CD4-positive, alpha-beta memory T cell (primary cell): ENCODE measurements at places on chromosomes 5 and 9. TPM values are rescaled to one million over a fixed set of nuclear protein-coding genes. Genes with fewer than 3 reads are reported as not detected.

The CLTB gene
- polyA plus RNA-seq = 64.3 TPM

The PLEKHG4B gene
- not detected for polyA plus RNA-seq

The TMC1 gene
- polyA plus RNA-seq = not detected

The F2RL1 gene
- 9.2 TPM for polyA plus RNA-seq

The PTPRD gene
- not detected for polyA plus RNA-seq

The SOHLH1 gene
- polyA plus RNA-seq = not detected

The AKNA gene
- polyA plus RNA-seq = 1.9 TPM

The IGFBPL1 gene
- not detected for polyA plus RNA-seq

The MARCOL gene
- not detected for polyA plus RNA-seq

The IFNA13 gene
- polyA plus RNA-seq = not detected

The ANKRD31 gene
- not detected for polyA plus RNA-seq

The GARIN3 gene
- not detected for polyA plus RNA-seq

The KIF24 gene
- polyA plus RNA-seq = not detected

The GPR21 gene
- polyA plus RNA-seq = not detected

The ALDOB gene
- polyA plus RNA-seq = not detected

The WHRN gene
- 0.24 TPM for polyA plus RNA-seq

The PCDHB11 gene
- not detected for polyA plus RNA-seq

The PCDHA12 gene
- polyA plus RNA-seq = not detected

DNA sequence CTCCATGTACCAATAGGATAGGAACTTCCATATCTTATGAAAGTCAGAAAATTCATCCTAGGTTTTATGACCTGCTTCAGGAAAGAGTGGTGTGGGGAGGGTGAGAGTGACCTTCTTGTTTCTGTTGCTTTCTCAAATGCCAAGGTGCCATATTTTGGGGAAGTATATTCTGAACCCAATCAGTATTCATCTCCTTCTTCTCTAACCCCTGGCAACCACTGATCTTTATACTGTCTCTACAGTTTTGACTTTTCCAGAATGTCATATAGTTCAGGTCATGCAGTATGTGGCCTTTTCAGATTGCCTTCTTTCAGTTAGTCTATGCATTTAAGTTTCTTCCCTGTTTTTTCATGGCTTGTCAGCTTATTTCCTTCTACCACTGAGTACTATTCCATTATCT, 321.4 kb upstream of the SEMA6A start:
- no peak for DNase-seq

- no peak for DNase-seq
Observed at GRCh38 chr9:122070728-122071515, 22.2 kb downstream of the TTLL11 start.

GRCh38 chr5:94968507-94969095, 316.3 kb downstream of the MCTP1 start:
- peak; percentile 24 for DNase-seq

DNA sequence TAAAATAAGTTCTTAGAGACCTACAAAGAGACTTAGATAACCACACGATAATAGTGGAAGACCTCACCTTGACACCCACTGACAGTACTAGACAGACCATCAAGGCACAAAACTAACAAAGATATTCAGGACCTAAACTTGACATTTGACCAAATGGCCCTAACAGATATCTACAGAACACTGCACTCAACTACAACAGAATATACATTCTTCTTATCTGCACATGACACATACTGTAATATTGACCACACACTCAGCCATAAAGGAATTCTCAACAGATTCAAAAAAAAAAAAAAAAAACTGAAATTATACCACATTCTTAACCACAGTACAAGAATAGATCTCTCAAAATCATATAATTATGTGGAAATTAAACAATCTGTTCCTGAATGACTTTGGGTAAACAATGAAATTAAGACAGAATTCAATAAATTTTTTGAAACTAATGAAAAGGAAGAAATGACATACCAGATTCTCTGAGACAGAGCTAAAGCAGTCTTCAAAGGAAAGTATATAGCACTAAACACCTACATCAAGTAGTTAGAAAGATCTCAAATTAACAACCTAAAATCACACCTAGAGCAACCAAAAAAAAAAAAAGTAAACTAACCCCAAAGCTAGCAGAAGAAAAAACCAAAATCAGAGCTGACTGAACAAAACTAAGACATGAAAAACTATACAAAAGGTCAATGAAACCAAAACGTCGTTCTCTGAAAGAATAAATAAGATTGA, 362.3 kb upstream of the POU5F2 start:
- DNase-seq = no peak

- DNase-seq = no peak
Observed at GRCh38 chr5:9523090-9523823, 22.6 kb downstream of the SEMA5A start.

- no peak for DNase-seq
Observed at GRCh38 chr5:118397236-118397635, 591.1 kb downstream of the DTWD2 start.

DNA sequence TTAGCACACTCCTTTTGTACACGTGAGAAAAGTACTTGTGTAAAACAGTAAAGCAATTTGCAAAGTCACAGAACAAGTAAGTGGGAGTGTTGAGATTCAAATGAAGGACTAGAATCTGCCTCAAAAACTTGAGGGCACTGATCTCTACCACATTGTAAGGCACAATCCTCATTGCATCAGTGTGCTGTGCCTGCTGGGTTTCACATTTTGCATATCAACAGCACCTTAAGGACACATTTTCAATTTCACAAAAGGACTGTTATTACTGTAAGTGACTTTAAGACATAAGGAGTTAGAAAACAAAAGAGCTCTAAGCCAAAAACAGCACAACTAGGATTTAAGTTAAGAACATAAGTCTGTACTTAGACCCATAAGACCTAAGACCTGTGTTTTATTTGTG, 44.7 kb upstream of the HK3 start:
- no peak for DNase-seq

GRCh38 chr5:6194261-6194875, 184.0 kb downstream of the MED10 start:
- DNase-seq = no peak

DNA sequence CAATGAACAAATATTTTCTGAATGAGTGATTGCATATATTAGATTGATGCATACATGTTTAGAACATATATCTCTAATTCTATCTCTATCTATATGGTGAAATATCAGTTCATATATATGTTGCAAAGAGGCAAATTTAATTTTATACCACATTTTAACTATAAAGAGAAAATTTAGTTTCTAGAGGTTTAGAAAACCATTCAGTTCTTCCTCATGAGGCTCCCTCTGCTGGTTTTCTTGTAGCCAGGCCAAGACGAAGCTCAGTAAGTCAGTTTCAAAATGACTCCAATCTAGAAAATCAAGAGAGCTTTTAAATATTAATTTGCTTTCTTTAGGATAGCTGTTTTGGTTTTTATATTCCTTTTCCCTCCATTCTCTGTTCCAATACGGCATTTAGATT, 312.1 kb downstream of the TMEM232 start:
- no peak for DNase-seq

DNA sequence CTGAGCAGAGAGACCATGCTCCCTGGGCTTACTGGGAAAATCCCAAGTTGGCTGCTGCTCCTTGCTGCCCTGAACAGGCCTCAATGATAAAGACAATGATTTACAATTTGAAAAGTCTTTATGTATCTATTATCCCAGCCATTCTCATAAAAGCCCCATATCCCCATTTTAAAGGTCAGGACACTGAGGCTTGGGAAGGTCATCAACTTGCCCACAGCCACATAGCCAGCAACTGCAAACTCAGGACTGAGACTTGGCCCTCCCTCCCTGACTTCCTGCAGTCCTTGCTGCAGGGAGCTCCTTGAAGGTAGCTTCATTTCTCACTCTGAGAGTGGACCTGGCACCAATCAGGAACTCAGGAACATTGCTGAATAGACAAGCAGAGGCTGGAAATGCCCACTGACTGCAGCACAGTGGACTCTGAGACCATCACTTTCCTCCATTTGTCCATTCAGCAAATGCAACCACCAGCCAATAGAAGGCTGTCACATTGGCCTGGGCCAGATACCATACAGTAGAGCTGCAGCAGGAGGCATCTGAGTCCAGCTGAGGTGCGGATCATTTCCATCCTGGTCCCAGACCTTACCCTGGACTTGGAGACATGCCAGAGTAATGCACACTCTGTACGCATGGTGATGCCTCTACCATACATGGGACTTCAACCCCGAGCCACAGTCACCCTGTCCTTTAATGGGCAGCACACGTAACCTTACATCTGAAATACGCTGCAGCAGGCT, 18.3 kb downstream of the TNIP1 start:
- DNase-seq = no peak

GRCh38 chr9:76298521-76299144, 95.6 kb downstream of the RFK start:
- DNase-seq = no peak

- DNase-seq = no peak
Observed at GRCh38 chr5:23042226-23042625, 189.1 kb upstream of the CDH12 start.

GRCh38 chr5:139684350-139684880, 36.3 kb downstream of the CXXC5 start:
- DNase-seq = no peak

DNA sequence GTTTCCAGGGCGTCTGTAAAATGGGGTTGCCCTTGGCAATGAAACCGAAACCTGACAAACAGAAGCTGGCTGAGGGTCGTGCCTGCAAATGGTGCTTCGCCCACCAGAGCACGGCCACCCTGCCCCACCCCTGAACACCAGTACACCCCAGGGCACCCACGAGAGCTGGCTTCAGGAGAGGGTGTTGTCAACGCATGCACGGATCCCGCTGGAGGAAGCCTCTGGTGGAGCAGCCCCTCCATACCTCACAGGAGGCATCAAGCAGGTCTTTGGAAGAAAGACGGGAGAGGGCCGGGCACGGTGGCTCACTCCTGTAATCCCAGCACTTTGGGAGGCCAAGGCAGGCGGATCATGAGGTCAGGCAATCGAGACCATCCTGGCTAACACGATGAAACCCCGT, 8.6 kb downstream of the SLC6A3 start:
- no peak for DNase-seq

DNA sequence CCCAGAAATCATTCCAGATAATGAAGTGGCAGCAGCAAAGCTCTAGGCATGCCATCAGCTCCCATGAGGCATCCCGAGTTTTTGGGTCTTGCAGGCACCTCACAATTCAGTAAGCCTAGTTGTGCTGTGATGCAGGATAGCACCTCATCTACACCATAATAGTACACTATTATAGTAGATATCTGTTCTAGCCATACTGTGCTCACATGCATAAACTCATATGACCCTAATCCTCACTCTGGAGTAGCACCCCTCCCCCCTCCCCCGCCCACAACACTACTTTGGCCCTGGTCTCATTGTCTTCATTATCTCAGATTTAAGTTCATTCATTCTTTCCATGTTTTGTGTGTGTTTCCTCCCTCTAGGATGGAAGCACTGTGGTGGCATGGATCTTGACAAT, 102.5 kb upstream of the PITX1 start:
- DNase-seq = no peak

DNA sequence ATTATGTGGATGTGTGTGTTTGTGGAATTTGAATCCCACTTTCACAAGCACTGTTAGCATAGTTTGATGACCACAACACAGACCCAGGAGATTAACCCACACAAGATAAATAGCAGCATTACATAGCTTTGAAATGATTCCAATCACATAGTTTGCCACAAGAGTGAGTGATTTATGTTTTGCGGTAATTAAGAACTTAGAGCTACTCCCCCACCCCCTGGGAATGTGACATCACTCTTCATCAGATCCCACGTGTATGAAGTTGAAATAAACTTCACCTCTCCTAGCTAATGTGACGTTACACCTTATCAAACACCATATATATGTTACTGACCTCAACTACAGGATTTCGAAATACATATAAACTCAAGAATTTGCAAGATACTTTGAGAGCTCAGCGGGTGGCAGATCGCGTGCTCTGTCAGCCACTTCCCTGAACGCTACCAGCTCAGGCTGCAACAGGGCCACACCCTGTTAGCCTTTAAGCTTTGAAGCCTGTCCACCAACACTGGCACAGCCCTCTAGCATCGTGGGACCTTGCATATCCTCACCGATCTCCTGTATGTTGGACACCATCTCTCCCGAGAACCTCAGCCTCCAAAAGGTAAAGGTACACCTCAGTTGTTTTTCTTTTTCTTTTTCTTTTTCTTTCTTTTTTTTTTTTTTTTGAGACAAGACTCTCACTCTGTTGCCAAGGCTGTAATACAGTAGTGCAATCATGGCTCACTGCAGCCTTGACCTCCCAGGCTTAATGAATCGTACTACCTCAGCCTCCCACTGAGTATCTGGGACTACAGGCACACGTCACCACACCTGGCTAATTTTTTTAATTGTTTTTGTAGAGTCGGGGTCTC, 1.7 kb upstream of the AGTPBP1 start:
- peak; percentile 35 for DNase-seq

DNA sequence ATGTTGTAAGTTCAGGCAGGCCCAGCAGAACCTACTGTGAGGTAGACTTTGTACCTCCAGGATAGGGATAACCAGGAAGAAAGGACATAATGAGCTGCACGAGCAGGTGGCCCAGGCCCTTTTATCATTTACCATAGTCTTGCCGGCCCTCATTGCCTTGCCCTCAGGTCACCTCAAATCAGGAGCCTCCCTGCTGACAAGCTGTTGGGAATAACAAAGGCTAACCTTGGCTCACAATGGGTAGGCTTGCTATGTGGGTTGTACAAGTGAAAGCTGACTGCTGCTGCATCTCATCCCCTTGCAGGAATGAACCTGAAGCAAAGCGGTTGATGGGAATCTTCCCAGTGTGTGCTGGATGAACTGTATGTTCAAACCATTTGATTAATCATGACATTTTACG, 159.5 kb upstream of the ACTBL2 start:
- DNase-seq = no peak

DNA sequence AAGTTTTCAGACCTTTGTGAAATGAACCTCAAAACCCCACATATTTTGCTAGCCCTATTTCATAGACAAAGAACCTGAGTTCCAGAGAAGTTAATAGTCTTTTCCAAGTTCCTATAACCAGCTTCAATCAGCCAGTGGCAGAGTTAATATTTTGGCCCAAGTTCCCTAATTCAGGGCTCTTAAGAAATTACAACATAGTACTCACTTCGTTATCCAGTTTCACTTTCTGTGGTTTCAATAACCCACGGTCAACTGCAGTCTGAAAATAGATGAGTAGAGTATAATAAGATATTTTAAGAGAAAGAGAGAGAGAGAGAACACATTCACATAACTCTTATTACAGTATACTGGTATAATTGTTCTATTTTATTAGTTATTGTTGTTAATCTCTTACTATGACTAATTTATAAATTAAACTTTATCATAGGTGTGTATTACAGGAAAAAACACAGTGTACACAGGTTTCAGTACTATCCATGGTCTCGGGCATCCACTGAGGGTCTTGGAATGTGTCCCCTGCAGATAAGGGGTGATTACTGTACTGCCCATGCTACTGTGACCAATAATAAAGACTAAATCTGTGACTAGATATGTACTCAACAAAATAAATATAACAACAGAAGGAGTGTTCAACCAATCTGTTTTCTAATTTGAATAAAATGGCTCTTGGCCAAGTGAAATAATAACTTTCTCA, 9.3 kb upstream of the MYOT start:
- no peak for DNase-seq

- no peak for DNase-seq
Observed at GRCh38 chr5:78920604-78921003, 64.5 kb downstream of the ARSB start.

GRCh38 chr5:102627315-102627714, 127.8 kb upstream of the PAM start:
- no peak for DNase-seq

GRCh38 chr5:127673117-127673800, 24.4 kb downstream of the CTXN3 start:
- DNase-seq = no peak
